ENCODE measurements at places on chromosomes 11 and 22. TPM values are rescaled to one million over a fixed set of nuclear protein-coding genes. Genes with fewer than 3 reads are reported as not detected.

SPDYC gene
- not detected for total RNA-seq

GNG3 gene
- not detected for total RNA-seq

SUSD2 gene
- total RNA-seq: 1.1 TPM

ZP1 gene
- not detected for total RNA-seq

MUC5B gene
- not detected for total RNA-seq

KCNQ1OT1 gene
- 0.22 TPM for total RNA-seq

DCHS1 gene
- 0.35 TPM for total RNA-seq

MIAT gene
- 37.8 TPM for total RNA-seq

HBB gene
- not detected for total RNA-seq

ACR gene
- not detected for total RNA-seq

CASP5 gene
- total RNA-seq: not detected

CCDC87 gene
- 0.08 TPM for total RNA-seq

GNAZ gene
- 0.37 TPM for total RNA-seq

- no peak for DNase-seq
Measured at GRCh38 chr11:98829971-98830370, 190.8 kb upstream of the CNTN5 start.

- DNase-seq: no peak
Measured at GRCh38 chr11:134512571-134513538, 100.8 kb upstream of the B3GAT1 start.

DNA sequence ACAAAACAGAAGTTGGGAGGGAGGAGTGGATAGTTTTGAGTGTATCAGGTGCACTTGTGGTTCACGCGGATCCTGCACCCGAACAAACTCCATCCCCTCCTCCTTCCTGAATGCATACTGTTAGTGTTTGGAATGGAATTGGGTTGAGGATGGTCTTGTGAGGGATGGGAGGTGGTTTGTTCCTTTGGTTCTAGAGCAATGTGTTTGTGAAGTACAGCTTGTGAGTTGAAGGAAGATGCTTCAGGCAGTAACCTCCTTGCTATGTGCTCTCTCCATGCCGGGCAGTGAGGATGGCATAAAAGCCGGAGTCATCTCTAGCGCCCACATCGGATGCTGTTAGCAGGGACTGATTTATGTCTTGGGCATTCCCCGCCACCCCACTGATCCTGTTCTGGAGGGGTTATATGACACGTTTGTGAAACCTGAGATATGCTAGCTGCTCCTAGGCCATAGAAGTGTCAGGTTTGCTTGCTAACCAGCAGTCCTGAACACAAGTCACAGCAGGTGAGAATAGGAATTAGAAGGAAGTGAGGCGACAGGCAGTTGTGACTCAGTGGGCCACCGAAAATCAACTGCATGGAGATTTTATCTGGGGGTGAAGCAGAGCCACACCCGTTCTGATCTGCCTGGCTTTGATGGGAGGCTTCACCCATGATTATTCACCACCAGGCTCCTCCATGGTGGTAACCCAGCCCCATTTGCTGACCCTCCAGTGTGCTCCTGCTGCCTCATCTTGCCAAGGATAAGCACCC, 2.2 kb downstream of the BCR start:
- peak; percentile 25 for DNase-seq

DNA sequence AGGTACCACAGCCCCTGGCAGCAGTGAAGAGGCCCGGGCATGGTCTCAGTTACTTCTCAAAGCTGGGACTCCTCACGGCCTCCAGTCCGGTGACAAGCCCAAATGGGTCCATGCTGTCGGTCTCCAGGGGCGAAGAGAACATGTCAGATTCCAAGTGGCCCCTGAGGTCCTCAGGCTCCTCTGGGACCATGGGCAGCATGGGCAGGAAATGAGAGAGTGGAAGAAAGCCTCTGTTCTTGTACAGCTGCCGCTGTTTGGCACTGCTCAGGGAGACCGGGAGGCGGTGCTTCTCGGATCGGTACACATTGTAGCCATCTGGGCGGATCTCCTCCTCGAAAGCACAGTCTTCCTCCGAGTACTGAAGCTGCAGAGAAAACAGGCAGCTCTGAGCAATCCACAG, 4.6 kb downstream of the FGF19 start:
- DNase-seq: no peak

- no peak for DNase-seq
Measured at GRCh38 chr11:360326-361280, 8.7 kb upstream of the B4GALNT4 start.

DNA sequence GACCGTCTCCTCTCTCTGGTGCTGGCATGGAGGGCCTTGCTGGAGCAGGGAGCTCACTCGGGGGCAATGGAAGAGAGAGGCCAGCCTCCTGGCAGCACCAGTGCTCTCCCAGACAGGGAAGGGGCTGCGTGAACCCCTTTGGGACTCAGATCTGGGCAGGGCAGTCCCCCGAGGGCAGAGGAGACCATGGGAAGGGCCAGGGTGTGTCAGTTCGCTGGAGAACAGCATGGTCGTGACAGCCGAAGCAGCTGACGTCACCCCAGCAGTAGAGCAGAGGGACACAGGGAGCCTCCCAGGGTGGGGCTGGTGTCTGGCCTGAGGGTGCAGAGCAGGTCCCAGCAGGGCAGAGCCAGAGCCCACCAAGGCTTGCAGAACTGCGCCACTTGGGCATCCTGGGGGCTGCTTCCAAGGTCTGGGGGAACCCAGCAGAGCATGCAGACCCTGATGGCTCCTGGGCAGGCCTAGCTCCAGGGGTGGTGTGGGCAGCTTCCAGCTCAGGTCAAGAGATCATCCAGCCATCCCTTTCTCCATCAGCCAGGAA, 71.0 kb upstream of the KCNQ1OT1 start:
- peak; percentile 4 for DNase-seq

DNA sequence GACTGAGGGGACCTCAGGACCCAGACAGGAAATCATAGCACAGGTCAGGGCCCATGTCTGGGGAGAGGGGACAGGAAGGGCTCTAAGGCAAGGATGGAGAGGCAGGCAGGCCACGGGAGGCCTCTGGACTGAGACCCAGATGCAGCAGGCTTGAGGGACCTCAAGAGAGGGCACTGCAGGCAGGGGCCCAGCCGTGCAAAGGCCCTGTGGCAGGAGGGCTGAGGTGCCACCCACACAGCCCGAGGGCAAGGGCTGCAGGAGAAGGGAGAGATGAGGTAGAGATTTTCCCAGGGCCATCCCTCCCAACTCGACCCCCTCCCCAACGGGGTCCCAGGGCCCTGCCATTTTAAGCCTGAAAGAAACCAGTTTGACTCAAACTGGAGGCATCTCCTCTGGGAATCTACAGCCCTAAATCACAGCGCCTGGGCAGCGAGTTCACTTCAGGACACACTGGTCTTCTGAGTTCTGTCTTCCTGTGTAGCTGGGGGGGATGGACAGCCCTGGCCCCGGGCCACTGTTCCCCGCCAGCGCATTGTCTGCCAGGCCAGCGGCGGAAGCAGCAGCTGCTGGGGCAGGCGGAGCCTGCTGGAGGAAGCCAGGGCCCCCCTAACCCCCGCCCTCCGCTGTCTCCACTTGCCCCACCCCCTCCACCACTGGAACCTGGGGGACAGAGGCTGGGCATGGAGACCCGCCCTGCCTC, 20.3 kb upstream of the WNT7B start:
- no peak for DNase-seq

DNA sequence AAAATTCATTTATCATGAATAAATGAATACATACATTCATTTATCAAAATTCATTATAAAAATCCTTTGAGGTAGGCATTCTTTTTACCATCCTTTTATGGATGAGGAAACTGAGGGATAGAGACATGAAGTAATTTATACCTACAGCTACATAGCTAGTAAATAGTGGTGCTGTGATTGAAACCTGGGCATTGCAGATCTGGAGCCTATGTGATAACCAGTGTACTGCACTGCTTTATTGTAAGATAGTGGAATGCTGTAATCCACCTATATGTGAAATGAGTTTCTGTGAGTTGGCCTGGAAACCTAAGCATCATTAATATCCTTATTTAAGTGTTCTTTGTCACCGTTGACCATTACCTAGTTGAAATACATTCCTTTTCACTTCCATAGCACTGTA, 4.5 kb downstream of the QSER1 start:
- no peak for DNase-seq

DNA sequence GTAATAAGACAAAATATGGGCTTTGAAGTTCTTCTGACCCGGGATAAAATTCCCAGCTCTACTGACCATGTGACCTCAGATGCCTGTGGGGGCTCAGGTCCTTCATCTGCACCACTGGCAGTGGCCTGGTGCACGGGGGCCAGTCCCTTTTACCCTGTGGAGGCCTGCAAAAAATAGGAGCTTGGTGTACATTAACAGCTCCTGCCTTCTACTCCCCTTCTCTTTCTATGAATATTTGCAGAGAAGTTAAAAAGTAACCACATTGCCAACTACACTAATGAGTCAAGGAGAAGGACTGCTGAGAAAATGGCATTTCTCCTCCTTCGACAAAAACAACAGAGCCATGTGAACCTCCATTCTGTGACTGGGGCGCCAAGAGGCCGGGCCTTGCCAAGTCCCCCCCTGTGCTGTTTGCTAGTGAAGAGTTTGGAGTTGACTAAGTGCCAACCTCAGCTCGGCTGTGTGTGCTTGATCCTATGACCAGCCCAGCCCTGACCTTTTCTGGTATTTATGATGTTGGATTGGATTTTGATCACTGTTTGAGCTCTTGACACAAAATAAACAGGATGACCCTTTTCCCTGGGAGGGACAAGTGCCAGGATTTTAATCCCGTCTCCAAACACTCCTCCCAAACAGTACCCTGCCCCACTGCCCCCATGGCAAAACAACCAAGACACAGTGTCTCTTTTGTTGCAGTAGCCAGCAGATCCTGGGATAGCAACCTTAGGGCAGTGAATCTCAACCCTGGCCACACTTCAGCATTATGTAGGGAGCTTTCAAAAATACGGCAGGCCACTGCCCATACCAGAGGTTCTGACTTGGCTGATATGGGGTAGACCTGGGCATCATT, 380.1 kb downstream of the LARGE1 start:
- DNase-seq: no peak

DNA sequence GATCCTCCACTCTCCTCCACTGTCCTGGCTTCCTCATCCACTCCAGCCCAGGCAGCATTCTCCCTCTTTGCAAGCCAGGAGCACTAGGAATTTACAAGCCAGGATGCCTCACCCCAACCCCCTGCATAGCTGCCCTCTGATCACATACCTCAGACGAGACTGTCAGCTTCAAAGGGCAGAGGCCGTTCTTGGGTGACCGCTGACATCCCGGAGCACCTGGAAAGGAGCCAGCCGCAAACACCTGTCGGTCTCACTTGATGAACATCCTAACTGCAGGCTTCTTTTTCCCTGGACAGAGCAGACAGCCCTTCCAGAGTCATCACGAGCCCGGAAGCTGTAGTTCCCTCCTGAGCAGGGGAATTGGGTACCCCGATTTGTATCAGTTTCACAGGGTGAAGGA, 451.3 kb upstream of the B3GAT1 start:
- no peak for DNase-seq

- DNase-seq: no peak
Measured at GRCh38 chr22:28999510-28999909, 62.1 kb downstream of the C22orf31 start.

- peak; percentile 8 for DNase-seq
Measured at GRCh38 chr11:72969894-72970335, 155.7 kb downstream of the ATG16L2 start.

DNA sequence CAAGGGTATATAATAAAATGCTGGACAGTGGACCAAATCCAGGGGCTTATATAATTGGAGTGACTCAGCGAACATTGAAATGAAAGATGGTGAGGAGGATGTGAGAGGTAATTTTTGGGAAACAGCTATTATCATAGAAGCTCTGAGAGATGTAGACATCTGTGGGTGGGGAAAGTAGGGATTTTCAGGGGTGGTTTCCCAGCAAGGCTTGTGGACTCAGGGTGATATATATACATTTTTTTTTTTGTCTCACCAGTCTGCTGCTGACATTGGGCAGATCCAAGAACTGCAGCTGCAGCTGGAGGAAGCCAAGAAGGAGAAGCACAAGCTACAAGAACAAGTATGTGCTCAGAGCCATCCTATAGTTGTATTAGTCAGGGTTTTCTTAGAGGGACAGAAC, 208.1 kb downstream of the MYO18B start:
- no peak for DNase-seq

- no peak for DNase-seq
Measured at GRCh38 chr11:75262961-75263852, 22.6 kb downstream of the TPBGL start.

GRCh38 chr22:45187891-45188290, 24.2 kb downstream of the NUP50 start:
- DNase-seq: no peak

DNA sequence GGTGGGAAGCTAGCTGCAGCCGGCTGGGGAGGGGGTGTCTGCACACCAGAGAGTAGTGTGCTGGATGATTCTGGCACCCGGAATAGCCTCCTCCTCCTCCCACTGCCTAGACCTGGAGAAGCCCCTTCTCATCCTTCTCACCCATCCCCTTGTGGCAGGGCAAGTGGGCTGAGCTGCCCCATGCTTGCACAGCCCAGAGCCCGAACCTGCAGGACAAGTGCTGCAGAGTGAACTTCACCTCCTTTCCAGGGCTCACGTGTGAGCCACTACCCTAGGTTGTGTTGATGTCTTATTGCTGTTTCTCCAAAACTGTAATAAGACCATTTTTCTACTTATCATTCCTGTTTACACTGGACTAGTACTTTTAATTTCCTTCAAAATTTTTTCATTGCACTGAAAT, 56.1 kb upstream of the GLYATL1B start:
- no peak for DNase-seq

GRCh38 chr11:74989260-74989638, 516 bp downstream of the NEU3 start:
- no peak for DNase-seq

GRCh38 chr11:124873951-124874350, 8.7 kb downstream of the ROBO3 start:
- no peak for DNase-seq

DNA sequence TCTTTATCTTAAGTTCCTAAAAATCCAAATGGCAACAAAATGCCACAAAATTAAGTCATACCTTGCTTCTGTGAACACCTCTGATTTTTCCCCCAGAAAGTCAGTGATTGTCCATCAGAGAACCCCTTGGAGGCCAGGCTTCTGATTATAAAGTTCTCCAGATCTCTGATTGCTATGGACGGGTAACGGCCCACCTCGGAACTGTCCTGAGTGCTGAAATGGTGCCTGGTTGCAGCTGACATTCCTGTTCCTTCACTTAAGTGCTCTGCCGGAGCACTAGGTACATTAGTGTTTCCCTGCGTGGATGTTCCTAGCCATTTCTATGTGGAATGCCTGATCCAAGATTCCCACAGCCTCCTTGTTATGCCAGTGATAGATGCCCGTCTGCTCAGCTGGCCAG, 85.0 kb downstream of the CHST1 start:
- no peak for DNase-seq

- no peak for DNase-seq
Measured at GRCh38 chr11:130318031-130318673, 3.4 kb upstream of the ZBTB44 start.

DNA sequence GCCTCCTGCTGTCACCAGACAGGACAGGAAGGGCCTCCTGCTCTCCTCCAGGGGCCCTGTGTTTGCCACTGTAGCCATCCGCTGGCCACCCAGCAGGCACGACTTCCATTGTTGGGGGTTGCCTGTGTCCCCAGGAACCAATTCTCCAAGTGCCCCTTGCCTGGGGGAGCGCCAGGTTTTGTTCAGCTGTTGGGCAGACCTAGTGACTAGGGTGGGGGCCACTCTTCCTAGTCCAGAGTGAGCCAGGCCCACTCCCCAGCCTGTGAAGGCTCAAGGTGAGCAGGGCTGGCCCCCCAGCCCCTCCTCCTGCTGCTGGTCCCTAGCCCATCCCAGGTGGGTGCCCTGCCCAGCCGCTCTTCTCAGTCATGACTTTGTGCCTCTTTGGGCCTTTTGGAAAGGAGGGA, 30.9 kb downstream of the OSBPL5 start:
- no peak for DNase-seq

All from activated CD4-positive, alpha-beta T cell treated with anti-CD3 and anti-CD28 coated beads, Interleukin-2, amount 10 ng/mL, durations not matched to agents 7 days and 5 days (primary cell).